ENCODE measurements at places on chromosomes 12 and 14.

GRCh38 chr12:113061061-113061694 is 4.6 kb downstream of the DTX1 start:
- DNase-seq, result peak; percentile 62

GRCh38 chr12:88509851-88510250 is 70.4 kb downstream of the KITLG start:
- no peak for DNase-seq

GRCh38 chr14:56885825-56886224 is 75.5 kb upstream of the OTX2 start:
- DNase-seq, result no peak

- no peak for DNase-seq
These were observed 37.5 kb downstream of the ZFHX2 start for GRCh38 chr14:23513818-23514643.
